Upper lobe of right lung (tissue), 1 donor: ENCODE measurements at places on chromosomes 7 and 10.

DNA sequence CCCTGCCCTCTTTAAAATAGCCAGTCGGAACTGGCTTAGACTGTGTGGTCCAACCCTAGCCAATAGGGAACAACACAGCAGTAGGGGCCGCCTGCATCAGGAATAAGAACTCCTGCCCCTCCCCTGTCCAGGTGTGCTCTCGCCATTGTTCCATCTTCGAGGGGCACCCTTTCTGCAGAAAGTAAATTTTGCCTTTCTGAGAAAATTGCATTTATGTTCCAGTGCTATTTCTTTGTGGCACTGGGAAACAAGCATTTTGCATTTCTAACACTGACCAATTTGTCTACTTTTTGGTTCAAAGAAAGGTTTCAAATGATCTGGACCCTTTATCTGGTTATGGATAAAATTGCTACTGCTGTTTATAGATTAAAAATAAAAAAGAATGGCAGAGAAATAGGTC is 90.2 kb upstream of the AGBL3 start:
- no peak for DNase-seq

DNA sequence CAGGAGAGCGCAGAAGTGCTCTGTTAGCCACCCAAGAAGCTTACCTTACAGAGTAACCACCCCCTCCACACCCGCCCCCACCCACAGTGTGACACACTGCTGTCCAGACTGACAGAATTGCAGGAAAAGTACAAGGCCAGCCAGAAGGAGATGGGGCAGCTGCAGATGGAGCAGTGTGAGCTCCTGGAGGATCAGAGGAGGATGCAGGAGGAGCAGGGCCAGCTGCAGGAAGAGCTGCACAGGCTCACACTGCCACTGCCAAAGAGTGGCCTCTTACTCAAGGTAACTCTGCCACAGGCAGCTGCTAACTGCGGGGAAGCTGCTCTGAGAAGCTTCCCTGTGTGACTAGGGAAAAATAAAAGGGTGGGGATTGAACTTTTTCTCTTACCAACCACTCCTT is 17.6 kb downstream of the CCDC136 start:
- no peak for DNase-seq

GRCh38 chr10:78516236-78516635 is 482.6 kb downstream of the RPS24 start:
- DNase-seq, result no peak

GRCh38 chr10:76354212-76354738 is 922.9 kb downstream of the LRMDA start:
- DNase-seq, result no peak

DNA sequence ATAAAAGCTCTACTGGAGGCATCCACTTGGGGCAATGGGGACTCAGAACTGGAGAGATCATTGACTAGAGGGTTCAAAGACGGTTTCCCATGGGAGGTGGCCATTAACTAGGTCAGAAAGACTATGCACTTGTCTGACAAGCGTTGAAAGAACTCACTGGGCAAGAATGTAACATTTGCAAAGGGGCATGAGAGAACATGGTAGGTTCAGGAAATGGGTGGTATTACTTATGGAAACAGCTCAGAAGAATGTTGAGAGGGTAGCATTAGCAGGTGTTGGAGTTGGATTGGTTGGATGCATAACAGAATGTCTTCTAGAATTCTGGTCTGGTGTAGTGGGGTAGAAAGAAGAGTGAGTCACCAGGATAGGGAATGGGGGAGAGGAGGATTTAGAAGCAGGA is 119.1 kb upstream of the CDCA7L start:
- DNase-seq, result no peak

DNA sequence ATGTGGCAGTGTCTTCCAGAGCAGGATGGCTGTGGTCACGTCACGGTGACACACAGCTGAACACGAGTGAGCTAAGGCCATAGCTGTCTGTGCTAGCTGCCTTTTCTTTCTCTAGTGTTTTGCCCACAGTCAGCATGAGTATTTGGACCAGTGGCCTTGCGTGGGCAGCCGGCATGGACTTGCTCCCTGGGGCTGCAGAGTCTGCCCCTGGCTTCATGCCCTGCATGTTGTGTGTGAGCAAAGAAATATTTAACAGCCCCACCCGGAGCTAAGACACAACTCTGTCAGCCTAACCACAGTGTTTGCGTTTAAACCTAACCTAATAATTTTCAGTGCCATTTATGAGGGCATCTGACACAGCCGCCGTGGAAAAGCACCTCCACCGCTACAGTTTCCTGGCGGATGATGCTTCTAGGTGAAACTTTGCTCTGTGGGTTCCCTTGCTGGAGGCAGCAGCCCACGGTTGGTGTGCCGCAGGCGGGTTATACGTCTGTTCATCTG is 14.6 kb downstream of the CHST12 start:
- DNase-seq, result no peak

DNA sequence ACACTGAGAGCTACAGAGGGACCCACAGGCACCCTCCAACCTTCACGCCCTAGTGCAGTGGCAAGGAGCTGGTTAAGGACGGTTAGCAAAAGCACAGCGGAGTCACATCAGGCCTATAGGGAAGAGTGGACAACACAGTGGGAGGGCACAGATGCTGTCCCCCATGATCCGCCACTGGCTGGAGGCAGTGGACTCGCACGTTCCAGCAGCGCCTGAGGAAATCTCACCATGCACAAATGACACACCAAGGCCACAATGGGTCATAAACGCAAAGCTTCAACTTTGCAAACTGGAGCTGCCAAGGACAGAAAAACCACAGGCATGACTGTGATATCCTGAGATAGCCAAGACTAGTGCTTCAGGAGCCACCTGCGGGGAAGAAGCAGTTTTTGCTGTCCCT is 58.8 kb downstream of the GRB10 start:
- no peak for DNase-seq

DNA sequence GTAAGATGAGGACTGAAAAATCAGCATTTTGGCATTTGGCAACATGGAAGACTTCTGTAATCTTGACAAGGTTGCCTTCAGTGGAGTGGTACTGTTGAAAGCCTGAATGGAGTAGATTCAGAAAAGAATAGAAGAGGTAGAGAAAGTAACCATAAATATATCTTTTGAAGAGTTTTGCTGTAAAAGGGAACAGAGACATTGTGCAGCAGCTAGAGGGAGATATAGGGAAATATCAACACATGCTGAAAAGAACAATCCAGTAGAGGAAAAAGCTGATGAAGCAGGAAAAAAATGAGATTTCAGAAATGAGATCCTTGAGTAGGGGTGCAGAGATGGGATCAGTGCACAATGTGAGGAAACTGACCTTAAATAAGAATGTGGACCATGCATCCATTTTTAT is 60.0 kb downstream of the RAPGEF5 start:
- DNase-seq, result no peak

DNA sequence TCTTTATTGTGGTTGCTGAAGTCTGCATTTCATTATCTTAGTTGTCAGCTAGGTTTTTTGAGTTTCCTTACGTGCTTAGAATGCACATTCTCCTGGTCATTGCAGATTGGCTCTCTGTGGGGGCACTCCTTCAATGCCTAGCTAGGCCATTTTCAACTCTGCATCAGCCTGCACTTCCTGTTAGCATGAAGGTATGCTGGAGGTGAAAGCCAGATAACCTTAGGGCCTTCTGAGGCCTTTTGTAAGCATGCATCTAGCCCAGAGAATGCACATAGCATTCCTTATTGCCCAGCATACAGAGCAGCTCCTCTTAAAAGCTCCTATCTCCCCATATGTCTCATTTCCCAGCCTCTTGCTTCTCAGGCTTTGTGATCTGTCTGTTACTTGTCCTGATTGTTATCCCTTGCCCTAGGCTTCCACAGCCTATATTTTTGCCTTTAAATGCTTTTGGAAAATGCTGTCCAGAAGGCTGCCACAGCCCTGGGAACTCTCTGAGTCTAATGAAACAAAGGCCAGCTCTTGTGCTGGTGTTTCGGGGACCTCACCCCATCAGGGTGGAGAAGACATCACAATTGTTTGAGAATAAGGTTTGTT is 108.1 kb upstream of the IGFBP3 start:
- no peak for DNase-seq

DNA sequence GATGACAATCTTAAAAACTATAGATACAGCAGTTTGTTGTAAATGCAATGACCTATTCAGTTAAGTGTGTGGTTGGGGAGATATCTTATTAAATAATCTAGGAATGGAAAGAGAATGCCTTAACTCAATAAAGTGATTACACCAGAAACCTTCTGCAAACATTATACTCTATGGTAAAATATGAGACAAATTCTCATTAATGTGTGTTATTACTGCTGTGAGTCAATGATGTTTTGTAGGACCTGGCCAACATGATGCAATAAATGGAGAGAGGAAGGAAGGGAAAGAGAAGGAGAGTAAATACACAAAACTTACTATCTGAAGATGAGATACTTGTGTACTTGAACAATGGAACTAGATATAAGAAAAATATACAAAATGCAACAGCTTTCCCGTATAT is 25.1 kb downstream of the MKX start:
- no peak for DNase-seq

DNA sequence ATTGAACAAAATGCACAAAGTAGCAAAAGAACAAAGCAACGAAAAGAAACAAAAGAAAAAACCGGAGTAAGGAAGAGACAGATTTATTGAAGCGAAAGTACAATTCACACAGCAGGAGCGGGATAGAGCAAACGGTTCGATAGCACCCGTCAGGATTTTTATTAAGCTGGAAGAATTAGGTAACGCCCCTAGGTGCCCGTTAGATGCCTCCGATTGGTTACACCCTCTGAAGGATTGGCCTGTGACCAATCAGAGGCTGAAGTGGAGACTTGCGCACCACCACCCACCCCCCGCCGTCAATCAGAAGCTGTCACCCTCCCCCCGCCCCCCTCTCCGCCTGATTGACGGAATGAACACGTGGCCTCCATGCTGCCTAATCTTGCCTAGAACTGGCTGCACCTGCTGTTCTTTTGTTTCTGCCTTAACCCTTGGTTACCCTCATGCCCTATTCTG is 16.8 kb downstream of the OCM2 start:
- no peak for DNase-seq

DNA sequence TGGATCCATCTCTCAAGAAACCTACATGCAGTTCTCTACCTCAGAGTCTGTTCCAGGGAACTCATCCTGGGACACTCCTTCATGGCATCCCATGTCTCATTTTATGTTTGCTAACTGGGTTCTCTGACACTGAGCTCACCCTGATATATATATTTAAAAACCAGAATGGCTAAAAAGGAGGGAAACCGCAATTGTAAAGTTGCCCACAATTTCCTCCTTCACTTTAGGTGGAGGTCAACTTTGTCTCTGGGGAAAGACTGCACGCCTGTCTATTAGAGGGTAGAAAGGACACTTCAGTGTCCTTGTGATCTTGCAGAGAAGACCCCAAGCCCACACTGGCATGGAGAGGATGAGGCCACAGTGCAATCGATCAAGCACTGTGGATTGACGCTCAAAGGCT is 131.7 kb downstream of the TEX36 start:
- DNase-seq, result no peak

DNA sequence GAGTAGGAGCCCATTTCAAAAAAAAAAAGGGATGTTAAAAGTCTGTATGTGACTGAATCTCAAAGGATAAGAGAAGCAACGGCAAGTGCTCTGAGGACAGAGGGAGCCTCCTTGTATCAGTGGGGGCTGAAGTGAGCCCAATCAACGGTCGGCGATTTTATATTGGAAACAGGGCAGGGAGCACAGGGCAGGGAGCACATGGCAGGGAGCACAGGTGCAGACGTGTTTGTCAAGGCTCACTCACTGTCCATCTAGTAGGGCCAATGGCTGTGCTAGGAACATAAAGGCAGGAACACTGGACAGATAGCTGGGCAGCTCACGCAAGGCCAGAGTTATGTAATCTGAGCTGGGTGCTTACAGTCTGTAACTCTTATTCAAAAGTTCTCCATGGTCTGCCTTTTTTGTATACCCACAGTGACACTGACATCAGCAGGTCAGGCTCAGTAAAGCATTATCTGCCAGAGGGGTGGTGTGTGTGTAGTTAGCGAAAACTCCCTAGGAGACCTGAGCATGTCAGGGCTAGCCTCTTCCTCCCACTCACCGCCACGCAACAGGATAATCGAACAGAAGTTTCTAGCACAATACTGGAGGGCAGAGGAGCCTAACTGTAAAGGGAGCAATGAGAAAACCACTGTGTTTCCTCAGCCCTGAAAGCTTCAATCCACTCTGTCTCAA is 15.4 kb downstream of the AKR1B1 start:
- DNase-seq, result no peak

- no peak for DNase-seq
Observed at GRCh38 chr7:84362360-84362759, 167.8 kb upstream of the SEMA3A start.

- DNase-seq, result no peak
Observed at GRCh38 chr10:45456822-45457221, 82.8 kb downstream of the ALOX5 start.

GRCh38 chr7:128923411-128923800 is 12.9 kb upstream of the KCP start:
- peak; percentile 12 for DNase-seq

- DNase-seq, result no peak
Observed at GRCh38 chr10:129877773-129878371, 86.2 kb downstream of the EBF3 start.

DNA sequence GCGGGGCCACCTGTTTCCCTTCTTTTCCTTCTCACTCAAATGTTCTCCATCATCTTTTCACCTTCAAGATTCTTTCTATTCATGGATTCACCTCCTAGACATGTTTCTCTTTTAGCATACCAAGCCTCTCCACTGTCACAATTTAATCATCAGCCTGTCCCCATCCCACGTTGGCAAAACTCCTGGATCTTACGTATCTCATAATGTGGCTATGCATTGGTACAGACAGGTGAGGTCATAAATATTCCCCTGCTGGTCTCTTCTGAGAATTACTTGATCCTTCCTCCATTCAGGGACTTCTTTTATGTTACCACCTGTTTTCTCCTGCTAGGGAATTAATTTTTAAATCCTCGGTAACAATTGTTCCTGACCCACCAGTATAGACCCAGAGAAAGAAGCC is 262.6 kb upstream of the NEBL start:
- DNase-seq, result no peak

DNA sequence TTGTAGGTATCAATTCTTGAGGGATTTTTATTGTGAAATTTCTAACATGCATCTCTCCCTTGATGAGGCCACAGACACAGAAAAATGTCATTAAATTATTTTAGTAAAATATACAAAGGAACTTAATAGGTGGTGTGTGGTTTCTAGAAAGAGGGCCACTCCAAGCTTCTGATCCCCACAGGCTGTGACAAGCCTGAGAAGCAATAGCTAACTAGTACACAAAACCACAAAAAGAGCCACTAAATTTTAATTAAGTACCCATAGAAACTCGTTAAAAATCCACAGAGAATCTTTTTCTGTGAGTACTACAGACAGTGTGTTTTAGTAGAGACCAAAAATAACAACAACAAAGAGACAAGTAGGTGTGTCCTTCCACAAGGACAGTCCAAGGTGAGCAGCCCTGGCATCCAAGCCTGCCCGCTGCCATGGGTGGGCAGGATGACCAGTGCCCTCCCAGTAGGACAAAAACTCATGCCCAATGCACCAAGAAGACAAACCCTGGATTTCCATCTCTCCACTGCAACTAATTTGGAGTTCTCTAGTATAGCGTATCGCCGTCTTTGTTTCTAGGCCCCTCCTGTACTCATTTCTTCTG is 81.0 kb downstream of the RNF216 start:
- DNase-seq, result no peak

DNA sequence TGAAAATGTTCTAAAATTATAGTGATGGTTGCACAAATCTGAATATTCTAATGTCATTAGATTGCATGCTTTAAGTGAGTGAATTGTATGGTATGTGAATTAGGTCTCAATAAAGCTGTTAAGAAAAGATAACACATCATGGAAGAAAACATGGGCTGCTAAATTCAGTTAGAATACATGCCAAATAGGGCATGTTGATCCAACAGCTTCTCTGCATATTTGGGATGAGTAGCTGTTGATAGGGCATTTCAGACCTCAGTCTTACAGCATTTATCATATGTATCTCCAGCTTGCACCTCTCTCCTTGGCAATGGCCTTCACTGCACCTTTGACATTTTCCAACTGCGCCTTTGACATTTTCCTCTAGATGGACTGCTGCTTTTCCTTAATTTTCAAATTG is 13.2 kb downstream of the CREB5 start:
- DNase-seq, result no peak
